ENCODE measurements at places on chromosomes 16 and 17.
A peak's percentile ranks its signal among the peaks of the same experiment; 100 is the strongest.

DNA sequence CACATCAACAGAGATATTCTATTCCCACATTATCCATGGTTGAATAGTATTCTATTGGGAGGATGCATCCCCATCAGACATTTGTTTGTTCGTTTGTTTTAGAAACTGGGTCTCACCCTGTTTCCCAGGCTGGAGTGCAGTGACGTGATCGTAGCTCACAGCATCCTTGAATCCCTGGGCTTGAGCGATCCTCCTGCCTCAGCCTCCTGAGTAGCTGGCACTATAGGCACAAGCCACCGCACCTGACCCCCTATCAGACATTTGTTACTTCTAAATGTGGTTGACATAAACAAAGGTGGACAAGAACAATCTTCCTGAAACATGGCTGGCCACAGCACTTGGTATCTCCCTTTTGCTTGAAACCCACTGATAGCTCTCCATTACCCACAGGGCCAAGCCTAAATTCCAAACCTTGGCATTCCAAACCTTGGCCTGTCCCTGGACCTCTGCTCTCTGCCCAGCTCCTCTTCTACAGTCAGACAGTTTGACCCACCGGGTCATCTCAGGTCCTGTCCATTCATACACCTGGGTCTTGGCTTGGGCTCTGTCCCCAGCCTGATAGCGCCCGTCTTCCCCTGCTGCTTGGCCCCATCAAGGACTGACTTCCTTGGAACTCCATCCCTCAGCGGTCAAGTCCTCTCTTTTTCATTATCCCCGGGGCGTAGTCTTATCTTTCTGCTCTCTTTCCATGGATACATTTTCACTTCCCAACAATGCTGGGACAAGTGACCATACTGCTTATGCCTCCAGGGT lies 1.5 kb upstream of the PRR29 start:
- DNase-seq, result no peak

- DNase-seq, result peak; percentile 99
Observed at GRCh38 chr16:19138601-19139000, 24.8 kb downstream of the ITPRIPL2 start.

DNA sequence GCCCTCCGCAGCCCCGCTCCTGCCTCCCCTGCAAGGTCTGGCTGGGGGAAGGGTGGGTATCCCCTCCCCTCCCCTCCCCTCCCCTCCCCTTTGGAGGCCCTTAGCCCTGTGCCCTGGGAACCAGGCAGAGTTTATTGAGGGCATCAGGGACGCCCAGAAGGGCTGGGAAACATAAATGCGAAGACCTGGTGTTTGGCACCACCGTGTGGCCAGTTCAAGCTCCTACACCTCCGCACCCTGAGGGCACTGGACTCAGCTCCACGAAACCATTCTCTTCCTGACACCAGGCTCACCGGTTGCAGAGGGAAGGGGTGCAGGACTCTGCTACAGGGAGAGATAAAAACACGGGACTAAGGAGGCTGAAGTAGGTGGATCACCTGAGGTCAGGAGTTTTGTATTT lies 1.0 kb upstream of the AIPL1 start:
- DNase-seq, result peak; percentile 75

GRCh38 chr16:69465083-69465721 lies 40.8 kb downstream of the CYB5B start:
- no peak for DNase-seq

- no peak for DNase-seq
Observed at GRCh38 chr16:30139583-30140481, 16.8 kb upstream of the MAPK3 start.

GRCh38 chr16:11355862-11356261 lies 10.6 kb downstream of the RMI2 start:
- DNase-seq, result no peak

DNA sequence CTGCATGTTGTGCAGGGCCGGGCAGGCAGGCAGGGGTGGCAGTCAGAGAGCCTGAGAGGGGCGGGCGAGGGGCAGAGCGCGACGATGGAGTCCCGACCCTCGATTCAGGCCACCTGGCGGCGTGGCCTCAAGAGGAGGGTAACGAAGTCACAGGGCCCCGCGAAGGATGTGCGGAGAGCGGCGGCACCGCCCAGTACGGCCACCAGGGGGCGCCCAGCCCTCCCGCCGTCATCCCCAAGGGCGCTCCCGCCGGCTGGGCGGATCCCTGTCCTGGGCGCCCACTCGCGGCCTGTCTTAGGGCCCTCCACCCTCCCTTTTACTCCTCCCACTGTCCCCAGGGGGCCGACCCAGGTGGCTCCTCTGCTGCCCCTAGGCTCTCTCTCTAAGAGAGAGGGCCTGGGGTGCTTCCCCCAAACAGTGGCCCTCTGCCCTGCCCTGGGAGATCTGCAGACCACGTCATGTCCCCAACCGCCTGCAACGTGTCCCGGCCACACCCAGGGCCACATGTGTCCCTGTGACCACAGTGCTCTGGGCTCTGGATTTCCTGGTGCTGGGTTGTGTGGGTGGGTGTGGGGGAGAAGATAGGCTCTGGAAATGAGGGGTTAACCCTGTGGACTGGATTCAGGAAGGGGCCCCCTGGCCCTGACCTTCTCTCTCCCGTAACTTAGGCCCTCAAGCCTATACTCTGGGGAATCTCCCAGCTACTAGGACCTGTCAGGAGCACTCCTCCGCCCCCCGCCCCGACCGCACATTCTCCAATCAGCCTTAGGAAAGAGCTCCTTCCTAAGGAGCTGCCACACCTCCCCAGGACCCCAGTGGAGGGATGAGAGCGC lies 5.9 kb downstream of the DPEP2 start:
- peak; percentile 62 for DNase-seq

DNA sequence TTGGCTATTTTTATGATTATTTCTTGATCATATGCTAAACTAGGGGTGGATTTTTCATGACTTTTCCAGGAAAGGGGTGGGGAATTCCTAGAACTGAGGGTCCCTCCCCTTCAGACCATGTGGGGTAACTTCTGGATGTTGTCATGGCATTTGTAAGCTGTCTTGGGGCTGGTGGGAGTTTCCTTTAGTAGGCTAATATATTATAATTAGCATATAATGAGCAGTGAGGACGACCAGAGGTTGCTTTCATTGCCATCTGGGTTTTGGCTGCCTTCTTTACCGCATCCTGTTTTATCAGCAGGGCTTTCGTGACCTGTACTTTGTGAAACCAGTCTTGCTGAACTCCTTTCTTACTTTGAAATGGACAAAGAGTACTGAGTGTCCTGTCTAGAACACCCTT lies 40.4 kb upstream of the ABCA5 start:
- DNase-seq, result no peak

- DNase-seq, result no peak
Observed at GRCh38 chr17:10249271-10250010, 51.0 kb upstream of the GAS7 start.

DNA sequence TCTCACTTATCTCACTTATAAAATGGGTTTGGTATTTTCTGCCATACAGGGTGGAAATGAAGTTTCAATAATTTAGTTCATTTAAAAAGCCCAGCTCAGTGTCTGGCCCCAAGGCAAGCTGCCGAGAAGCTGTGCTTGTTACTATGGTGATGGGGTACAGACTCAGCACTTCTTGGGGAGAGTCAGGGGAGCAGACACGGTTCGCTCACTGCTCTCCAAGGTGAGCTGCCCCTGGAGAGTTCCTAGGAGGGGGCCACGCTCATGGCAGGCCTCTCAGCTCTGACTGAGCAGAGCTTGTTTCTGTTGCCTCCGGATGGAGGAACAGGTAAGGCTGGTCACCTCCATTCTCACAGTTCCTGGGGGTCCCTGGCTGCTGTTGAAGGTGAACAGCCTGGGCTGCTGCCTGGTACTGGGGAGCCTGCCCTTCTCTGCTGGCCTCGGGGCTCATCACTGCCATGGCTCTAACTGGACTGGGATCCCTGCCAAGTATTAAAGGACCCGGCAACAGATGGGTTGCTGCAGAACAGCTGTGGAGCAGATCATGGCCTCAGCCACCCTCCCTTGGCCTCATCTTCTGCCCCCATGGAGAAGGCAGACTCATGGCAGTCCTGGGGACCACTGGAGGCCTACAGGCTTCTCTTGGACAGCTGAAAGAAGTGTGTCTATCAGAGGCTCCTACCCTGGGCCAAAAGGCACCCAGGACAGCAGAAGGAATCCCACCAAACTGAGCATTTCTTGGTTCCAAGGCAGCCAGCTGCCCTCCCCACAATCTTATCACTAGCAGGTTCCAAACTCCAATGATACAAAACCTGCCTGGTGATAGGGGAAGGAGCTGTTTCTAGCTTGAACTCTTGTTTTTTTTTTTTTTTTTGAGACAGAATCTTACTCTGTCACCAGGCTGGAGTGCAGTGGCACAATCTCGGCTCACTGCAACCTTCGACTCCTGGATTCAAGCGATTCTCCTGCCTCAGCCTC lies 25.9 kb upstream of the SPATA32 start:
- DNase-seq, result no peak

DNA sequence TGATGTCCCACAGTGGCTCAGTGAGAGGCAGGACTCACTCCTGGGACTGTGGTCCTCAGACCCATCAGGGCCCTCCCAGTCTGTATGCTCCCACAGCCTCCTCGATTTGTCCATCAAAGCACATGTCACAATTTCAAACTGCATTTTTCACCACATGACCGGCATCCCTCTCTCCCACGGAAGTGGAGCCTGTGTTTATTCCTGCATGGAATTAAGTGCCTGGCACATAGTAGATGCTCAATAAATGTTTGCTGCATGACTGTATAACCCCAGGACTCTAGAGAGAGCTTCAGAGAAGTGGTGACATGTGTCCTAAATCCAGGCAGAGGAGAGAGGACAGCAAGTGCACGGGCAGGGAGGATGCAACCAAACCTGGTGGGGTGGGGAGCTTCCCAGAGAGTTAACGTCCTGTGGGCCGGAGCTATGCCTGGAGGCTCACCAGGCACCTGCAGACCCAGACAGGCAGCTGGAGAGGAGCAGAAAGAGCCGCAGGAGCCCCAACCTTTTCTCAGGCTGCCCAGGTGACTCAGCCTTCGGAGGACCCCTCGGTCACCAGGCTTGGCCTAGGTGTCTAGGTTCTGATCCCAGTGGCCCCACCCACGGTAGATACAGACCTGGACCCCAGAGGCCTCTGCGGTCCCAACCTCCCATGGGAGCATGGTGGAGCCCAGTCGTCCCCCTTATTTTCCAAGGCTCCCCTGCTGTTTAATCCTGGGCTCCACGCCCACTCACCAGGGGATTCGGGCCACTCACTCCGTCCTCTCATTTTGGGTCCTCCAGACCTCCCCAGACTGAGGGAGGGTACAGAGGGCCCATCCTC lies 5.8 kb downstream of the CDH5 start:
- DNase-seq, result no peak

GRCh38 chr17:40192961-40193360 lies 15.7 kb downstream of the RAPGEFL1 start:
- DNase-seq, result no peak

DNA sequence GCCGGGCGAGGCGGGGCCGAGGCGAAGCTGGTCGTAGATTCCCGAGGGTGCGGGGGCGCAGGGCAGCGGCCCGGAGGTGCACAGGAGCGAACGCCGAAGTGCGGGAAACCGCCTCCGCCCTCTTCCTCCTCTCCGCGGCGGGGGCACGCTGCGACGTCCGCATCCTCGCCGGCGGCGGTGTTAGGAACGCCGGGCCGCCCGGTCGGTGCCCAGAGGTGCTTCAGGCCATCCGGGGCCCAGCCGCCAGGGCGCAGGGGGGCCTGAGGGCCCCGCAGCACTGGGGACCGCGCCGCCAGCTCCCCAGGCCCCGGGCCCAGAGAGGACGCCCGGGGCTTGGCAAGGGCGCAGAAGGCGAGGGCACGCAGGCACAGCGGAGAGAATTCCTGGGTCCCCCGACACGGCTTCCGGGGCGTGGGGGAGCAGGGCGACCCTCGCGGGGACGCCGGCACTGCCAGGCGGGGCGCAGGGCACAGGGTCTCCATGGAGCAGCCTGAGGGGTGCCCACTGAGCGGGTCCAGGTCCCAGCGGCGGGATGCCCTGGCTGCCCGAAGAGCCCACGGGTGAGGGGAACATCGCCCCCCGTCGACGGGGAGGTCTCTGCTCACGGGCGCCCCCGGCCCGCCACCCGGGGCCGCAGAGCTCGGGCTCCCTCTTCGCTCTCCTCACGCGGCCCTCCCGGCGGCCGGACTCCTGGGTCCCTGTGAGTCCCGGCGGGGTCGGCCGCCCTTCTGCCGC lies 576 bp downstream of the EPOP start:
- DNase-seq, result no peak

DNA sequence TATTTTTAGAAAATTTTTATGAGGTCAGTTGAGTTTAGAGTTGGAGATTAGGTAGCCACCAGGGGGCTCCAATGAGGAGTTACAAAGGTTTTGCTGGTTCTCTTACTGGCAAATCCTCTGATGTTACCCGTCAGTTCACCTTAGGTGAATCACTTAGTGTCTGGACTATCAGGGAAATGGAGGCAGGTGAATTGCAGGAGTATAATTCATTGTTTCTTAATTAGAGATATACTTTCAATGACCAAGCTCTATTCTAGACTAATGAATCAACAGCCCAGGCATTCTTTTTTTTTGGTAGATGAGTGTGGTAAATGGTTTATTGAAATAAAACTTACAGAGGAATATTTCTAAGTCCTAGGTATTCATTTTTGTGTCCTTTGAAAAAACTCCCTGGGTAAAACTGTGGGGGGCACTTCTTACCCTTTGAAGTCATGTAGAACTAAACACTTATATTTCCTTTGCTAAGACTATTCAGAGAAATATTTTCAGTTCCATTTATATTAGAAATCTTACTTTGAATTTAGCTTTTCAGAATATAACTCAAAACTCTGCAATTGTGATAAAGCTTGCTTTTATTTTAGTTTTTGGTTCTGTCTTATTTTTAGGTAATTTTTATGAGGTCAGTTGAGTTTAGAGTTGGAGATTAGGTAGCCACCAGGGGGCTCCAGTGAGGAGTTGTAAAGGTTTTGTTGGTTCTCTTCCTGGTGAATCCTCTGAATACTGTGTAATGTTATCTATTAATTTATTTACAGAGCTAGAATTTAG lies 17.7 kb downstream of the PSMD11 start:
- peak; percentile 78 for DNase-seq

DNA sequence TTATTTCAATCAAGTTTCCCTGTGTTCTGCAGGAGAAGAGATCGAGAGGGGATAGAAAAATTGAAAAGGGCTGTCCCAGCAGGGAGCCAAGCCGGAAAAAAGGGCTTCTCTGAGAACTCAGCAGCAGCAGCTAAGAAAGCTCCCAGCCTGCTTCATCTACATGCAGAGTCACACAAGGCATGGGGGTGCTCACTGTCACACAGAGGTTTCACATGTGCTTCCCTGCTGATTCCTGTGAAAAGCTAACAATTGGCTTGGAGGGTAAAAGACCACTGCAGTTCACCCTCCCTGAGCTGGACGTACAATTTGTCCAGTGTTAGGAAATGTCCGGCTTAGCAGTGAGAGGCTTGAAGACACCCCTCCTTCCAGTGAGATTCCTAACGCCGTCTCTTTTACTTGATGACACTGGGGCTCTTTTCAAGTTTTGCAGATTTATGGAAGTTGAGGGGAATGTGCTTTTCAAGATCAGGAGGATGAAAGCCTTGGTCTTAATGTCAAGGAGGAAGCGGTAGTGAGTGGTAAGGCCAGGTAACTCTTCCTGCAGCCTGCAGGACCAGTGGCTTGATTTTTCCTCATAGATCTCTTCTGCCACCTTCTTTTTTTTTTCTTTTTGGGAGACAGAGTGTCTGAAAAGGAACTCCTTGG lies 85.6 kb downstream of the WNT3 start:
- DNase-seq, result no peak

- no peak for DNase-seq
Observed at GRCh38 chr16:3474136-3474779, 21.0 kb downstream of the C16orf90 start.

GRCh38 chr16:11783319-11784037 lies 13.6 kb downstream of the ZC3H7A start:
- DNase-seq, result no peak
